ENCODE measurements at places on chromosomes 1 and 21.

- DNase-seq = no peak
Measured at GRCh38 chr1:107935396-107936064, 29.4 kb downstream of the VAV3 start.

DNA sequence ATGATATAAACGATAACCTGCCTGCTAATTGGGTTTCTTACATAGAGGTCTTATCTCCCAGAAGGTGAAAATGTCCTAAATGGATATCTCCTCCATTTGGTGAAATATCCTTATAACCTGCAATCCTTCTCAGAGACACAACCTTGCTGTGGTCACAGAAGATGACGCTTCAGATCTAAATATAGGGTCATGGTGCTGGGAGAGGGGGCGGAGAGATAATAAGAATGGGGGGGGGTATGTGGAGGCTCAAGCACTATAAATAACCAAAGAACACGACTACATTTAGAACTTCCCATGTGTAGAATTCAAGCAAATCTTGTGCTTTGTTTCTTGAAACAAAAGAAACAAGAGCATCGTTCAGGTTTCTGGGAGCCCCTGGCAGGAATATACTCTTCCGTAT, 260.6 kb upstream of the ESRRG start:
- DNase-seq = no peak

DNA sequence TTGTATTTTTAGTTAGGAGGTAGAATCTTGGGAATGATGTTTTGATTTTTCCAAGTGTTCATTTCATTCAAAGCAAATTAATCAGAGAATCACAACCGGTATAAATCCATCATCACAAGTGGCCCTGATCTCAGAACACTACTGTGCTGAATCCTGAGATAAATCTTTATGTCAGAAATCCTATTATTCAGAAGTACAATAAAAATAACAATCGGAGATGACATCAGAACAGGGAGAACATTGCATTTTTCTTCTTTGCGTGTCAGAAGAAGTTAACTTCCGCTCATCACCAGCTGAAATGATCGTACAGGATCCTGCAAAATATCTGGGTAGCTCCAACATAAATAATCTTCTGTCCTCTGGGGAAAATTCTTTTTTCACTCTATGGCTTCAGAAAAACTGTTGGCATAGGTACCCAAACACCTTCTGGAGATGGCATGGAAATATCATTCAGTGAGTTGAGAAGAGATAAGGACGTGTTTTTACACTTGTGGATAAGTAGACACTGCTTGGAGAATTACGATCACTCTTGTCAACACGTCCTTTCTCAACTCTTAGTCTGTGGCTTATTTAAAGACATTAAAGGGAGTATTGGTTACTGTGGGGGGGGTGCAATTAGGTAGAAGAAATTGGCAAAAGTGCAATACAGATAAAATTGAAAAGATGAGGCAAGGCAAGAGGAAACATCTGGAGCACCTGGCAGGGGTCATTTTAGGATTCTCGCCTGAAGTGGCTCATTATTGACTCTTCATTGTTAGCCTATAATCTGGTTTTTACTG, 46.9 kb upstream of the SMYD2 start:
- DNase-seq = no peak

DNA sequence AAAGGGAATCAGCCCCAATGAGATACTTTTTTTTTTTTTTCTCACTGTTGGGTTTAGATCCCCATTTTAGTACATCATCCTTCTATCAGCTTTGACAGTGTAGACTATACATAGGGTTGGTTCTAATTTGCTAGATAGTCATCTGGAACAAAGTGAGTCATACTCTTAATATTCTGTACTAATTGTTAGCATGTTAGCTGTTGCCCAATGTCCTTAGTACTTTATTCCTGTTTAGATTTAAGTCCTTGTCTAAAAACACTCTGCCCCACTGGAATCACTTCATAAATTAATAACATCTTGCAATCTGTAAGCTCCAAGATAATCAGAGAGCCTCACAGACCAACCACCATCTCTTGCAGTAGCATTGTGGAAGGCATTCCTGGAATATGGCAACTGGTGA, 209.8 kb upstream of the KIAA0040 start:
- DNase-seq = no peak
